Head of caudate nucleus (tissue), 42 donors: ENCODE measurements at places on chromosomes 5 and 9.

DNA sequence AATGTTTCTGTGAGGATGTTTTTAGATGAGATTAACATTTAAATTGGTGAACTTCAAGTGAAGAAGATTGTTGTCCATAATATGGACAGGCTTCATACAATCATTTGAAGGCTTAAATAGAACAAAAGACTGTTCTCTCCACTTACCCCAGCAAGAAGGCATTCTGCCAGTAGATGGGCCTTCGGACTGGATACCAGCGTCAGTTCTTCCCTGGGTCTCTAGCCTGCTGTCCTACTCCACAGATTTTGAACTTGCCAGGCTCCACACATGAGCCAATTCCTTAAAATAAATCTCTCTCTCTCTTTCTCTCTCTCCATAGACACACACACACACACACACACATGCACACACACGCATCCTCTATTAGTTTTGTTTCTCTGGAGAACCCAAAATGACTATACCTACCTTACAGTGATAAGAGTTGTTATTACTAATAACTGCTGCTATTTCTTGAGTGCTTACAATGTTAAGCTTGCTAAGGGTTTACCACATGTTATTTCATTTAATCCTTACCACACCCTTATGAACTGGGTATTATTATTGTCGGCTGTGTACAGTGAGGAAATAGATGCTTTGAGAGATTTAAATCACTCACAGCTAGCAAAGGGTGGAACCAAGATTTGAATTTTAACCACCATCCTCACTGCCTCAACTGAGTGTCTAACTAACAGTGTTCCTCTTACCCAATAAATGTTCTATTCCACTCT lies 19.8 kb upstream of the IQGAP2 start:
- no peak for DNase-seq

GRCh38 chr9:80175286-80176150 lies 603.8 kb downstream of the TLE4 start:
- no peak for DNase-seq

GRCh38 chr9:132006677-132007370 lies 72.8 kb downstream of the MED27 start:
- no peak for DNase-seq

GRCh38 chr9:123335193-123335985 lies 20.6 kb upstream of the CRB2 start:
- DNase-seq = peak; percentile 57

GRCh38 chr5:160979385-160979784 lies 127.4 kb upstream of the ATP10B start:
- DNase-seq = no peak

DNA sequence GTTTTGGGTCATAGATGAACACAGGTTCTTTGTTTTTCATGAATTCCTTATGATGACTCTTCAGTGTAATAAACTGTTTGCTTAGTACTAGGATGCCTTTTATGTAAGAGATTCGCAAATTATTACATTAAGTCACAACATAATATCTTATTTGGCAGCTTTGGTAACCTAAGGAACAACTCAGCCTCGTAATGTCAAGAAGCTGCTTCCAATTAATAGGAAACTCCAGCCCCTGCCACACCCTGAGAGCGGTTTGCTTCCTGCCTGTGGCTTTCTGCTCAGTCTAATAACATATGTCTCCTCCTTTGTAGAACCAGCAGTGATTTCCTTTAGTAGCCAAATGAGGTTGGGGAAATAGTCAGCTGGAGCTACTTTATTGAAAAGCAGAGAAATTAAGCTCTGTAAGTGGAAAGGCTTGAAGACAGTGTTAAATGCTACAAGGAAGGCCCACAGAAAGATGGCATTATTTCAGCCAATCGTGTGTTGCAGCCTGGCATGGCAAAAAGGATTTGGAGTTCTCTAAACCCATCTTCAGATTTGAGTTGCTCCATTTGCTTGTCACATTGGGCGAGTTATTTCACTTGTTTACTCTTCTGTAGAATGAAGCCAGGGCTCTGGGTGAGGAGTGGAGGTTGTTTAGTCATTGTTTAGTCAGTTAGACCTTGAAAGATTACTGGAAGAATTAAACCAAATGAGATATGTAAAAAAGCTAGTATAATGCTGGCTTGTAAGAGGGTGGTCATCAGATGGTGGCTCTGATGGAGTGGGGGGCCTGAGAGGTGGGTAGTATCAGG lies 54.1 kb downstream of the MTAP start:
- no peak for DNase-seq

- peak; percentile 74 for DNase-seq
Observed at GRCh38 chr9:135474915-135475314, 4.7 kb upstream of the PPP1R26 start.

- DNase-seq = no peak
Observed at GRCh38 chr9:116632990-116633838, 53.9 kb upstream of the TRIM32 start.

- no peak for DNase-seq
Observed at GRCh38 chr5:87311405-87312279, 44.0 kb downstream of the RASA1 start.

GRCh38 chr9:2140600-2141223 lies 125.6 kb downstream of the SMARCA2 start:
- DNase-seq = no peak

GRCh38 chr9:97761879-97762278 lies 64.7 kb upstream of the XPA start:
- DNase-seq = no peak

- peak; percentile 4 for DNase-seq
Observed at GRCh38 chr9:98786750-98787510, 9.4 kb downstream of the ANKS6 start.

GRCh38 chr9:82242285-82242963 lies 253.9 kb downstream of the SPATA31D1 start:
- no peak for DNase-seq

DNA sequence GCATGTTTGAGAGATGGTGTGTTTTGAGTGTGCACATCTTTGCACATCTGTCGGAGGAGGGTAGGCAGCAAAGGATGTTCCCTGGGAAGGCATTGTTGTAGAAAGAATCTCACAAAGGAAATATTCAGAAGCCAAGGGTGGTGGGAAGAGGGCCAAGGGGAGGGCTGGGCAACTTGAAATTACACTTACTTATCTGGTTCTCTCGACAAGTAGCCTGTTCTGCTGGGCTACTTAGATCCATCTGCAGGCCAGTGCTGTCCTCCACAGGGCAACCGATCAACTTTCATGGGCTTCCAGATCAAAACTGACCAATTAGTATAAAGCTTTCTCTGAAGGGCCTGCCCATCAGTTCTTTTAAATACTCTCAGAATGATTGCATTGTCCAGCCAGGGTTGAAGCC lies 495.2 kb downstream of the GADD45G start:
- DNase-seq = no peak

DNA sequence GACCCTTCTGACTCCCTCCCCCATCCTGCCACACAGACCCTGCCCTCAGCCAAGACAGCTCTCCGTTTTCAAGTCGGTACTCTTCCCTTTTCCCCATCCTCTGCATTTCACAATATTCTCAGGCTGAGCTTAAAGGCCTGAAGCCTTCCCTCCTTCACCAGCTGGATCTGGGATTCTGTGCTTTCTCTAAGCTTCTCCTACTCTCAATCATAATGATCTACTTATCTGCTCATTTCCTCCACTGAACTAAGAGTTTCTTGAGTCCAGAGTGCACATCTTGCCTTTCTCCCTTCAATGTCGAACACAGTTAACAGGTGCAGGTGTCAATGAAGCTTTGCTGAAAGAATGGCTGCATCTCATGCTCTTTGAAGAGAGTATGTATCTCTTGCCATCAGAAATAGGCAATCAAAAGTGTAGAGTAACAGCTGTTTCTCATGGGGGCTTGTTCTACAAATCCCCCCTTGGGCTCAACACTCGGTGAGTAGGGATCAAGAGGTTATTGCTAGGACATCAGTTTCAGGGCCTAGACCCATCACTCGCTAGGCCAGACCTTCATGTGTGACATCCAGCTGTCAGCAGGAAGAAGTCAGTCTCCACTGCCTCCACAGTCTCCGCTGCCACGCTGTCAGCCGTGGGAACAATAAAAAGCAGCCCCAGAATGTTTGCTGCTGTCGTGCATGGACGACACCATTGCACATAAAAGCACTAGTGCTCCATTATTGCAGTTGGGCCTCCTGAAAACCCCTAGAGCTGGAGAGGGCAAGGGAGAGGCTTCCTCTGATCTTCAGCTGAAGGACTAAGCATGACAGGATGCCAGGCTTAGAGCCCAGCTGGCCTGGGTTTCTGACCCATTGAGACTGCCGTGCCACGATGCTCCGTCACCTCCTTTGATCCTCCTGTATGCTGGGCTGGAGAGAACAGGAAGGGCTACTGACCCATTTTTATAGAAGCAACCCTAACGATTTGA lies 23.7 kb downstream of the TRAF1 start:
- no peak for DNase-seq

GRCh38 chr5:117741655-117742206 lies 1167.1 kb upstream of the SEMA6A start:
- DNase-seq = no peak

DNA sequence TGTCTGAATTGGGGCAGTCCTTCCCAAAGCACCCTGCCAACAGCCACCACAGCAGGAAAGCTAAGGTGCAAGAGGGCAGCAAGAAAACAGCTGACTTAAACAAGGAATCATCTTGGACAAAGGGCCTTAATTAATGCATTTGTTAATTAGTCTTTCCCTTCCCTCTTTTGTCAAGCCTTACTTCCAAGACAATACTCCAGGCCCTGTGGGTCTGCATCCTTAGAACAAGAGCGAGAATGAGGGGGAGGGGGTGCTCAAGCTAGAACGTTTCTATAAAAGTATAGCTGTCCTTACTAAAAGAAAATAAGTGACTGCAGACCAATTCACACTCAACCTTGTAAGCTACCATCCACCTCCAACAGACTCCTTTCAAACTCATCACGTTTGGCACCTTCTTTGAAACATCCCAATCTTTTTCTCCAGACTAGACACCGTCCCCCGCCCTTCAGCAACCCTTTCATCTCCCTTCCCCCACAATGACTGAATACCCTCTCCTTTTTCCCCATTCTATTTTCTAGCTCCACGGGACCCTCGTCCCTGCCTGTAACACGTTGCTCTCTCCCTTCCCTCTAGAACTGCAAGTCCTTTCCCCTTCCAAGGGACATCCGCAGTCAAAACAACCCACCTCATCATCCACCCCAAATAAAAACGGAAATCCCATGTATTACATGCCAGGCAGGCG lies 85.7 kb upstream of the RNF38 start:
- DNase-seq = no peak

- DNase-seq = no peak
Observed at GRCh38 chr5:38274370-38274769, 16.0 kb downstream of the EGFLAM start.

DNA sequence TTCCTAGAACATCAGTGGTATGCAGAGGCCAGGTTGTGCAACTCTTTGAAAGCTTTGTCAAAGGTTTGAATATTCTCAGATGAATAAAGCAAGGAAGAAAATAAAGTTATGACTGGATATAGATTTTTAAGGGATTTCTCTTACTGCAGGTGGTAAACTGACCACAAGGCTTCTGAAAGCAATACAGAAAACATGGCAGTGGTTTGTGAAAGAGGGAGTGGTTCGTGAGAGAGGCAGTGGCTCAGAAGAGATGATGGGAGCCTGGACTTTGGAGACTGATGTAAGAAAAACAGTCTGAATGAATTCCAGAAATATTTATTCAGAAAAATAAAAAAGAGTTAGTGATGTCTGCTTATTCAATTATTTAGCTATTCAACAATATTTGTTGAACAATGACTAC lies 380.4 kb upstream of the CTNND2 start:
- DNase-seq = no peak
